CD8-positive, alpha-beta memory T cell (primary cell): ENCODE measurements at places on chromosomes 2 and 18. TPM values are rescaled to one million over a fixed set of nuclear protein-coding genes. Genes with fewer than 3 reads are reported as not detected.

The CABYR gene
- polyA plus RNA-seq, result 0.62 TPM

- H3K36me3 ChIP-seq, result no peaks in the 10 kb centered on the region
- H3K27ac ChIP-seq, result no peak overlapping the region
- H3K4me3 ChIP-seq, result no peak overlapping the region
- no peaks in the 10 kb centered on the region for H3K4me1 ChIP-seq
- no peak for DNase-seq
Observed at GRCh38 chr2:67323209-67323991, 73.7 kb upstream of the ETAA1 start.

GRCh38 chr2:197416268-197416667, 18.6 kb downstream of the SF3B1 start:
- no peaks in the 10 kb centered on the region for H3K27me3 ChIP-seq
- DNase-seq, result no peak
- peaks cover 64% of the 10 kb centered on the region for H3K36me3 ChIP-seq
- no peak overlapping the region for H3K27ac ChIP-seq
- H3K4me1 ChIP-seq, result peaks cover 8% of the 10 kb centered on the region

- H3K4me1 ChIP-seq, result no peaks in the 10 kb centered on the region
- peaks cover 8% of the 10 kb centered on the region for H3K27me3 ChIP-seq
- DNase-seq, result no peak
- no peak overlapping the region for H3K4me3 ChIP-seq
- no peak overlapping the region for H3K27ac ChIP-seq
Observed at GRCh38 chr2:219433666-219434467, 776 bp upstream of the SPEG start.

DNA sequence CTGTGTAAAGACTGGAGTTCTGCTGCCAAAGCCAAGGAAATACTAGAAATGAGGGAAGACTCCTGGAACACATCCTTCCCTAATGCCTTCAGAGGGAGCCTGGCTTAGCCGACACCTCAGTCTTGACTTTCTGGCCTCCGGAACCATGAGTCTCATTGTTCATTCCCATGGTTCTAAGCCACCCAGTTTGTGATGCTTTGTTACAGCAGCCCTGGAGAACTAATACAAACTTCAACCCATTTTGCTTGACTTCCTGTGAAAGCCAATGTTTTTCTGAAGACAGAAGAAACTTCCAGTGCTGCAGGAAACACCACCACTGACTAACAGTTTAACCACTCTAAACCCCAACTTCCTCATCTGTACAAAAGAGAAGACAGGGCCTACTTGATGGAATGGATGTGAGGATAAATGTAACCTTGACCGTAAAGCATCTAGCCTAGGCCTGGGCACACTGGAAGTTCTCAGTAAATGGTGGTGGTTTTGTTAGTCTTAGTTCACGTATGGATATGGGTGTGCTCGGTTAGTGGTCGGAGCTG, 85.9 kb upstream of the RFX8 start:
- H3K27me3 ChIP-seq, result no peaks in the 10 kb centered on the region
- H3K4me1 ChIP-seq, result peaks cover 21% of the 10 kb centered on the region
- DNase-seq, result no peak
- no peaks in the 10 kb centered on the region for H3K36me3 ChIP-seq

- no peak overlapping the region for H3K4me3 ChIP-seq
Observed at GRCh38 chr18:62634458-62634857, 80.9 kb upstream of the PHLPP1 start.

- H3K27me3 ChIP-seq, result no peaks in the 10 kb centered on the region
- no peak overlapping the region for H3K4me3 ChIP-seq
- no peaks in the 10 kb centered on the region for H3K36me3 ChIP-seq
- H3K27ac ChIP-seq, result no peak overlapping the region
Observed at GRCh38 chr2:36404318-36404717, 48.7 kb downstream of the CRIM1 start.

DNA sequence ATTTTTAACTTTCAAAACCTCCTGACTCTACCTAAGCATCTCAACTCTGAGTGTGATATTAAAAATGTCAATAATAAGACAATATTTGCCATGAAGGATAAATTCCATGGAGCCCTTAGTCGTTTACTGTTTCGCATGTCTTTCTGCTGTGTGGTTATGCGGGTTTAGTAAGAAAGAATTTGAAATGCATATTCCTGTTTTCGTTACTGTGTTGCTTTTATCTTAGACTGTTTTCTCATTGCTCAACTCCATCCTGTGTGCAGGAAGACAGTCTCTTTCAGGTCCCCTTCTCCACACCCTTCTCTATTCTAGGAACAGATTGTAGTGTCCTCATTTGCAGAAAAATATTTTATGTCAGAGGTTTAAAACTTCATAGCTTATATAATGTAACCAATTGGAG, 82.5 kb upstream of the MAP3K20 start:
- no peaks in the 10 kb centered on the region for H3K4me1 ChIP-seq
- H3K27ac ChIP-seq, result no peak overlapping the region
- no peaks in the 10 kb centered on the region for H3K27me3 ChIP-seq
- no peaks in the 10 kb centered on the region for H3K36me3 ChIP-seq

DNA sequence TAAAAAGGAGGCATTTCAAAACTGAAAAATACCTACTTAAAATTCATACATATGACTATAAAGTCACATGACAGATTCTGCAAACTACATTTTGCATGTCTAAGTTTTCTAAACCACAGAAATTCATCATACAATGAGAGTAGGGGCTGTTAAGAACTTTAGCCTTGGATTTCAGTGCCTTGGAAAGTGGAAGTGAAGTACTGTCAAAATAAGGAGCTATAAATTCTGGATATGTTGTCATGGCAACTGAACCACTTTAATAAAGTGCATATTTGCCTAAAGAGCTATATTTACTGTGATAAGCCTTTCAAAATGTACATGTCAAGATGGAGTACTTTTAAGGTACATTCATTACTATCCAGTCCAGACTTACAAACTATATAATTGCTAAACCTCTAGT, 227.1 kb downstream of the RAB3GAP1 start:
- DNase-seq, result no peak
- H3K27ac ChIP-seq, result no peak overlapping the region
- no peaks in the 10 kb centered on the region for H3K36me3 ChIP-seq
- no peaks in the 10 kb centered on the region for H3K4me1 ChIP-seq

The IFIH1 gene
- 19.7 TPM for polyA plus RNA-seq

The UGT1A1 gene
- polyA plus RNA-seq, result not detected
